Aorta (tissue), 5 donors: ENCODE measurements at places on chromosomes 4 and X. TPM values are rescaled to one million over a fixed set of nuclear protein-coding genes. Genes with fewer than 3 reads are reported as not detected.

Gene RAI2
- 24.9 TPM for total RNA-seq

Gene RHOXF2B
- not detected for total RNA-seq

Gene COX7B2
- total RNA-seq, result not detected

Gene AFM
- total RNA-seq, result not detected

Gene TLR3
- total RNA-seq, result 6.2 TPM

Gene GNPDA2
- 13.5 TPM for total RNA-seq

Gene NEXMIF
- 3.2 TPM for total RNA-seq

Gene RAB9B
- total RNA-seq, result 6.5 TPM

Gene CFAP97
- total RNA-seq, result 58.4 TPM

Gene KLHL13
- total RNA-seq, result 4.6 TPM

Gene GPRASP2
- 10.7 TPM for total RNA-seq

Gene ZXDA
- total RNA-seq, result 5.5 TPM

Gene PCDH10
- total RNA-seq, result 15.1 TPM

Gene RAB39B
- 0.52 TPM for total RNA-seq

Gene HPGDS
- total RNA-seq, result 5.7 TPM

DNA sequence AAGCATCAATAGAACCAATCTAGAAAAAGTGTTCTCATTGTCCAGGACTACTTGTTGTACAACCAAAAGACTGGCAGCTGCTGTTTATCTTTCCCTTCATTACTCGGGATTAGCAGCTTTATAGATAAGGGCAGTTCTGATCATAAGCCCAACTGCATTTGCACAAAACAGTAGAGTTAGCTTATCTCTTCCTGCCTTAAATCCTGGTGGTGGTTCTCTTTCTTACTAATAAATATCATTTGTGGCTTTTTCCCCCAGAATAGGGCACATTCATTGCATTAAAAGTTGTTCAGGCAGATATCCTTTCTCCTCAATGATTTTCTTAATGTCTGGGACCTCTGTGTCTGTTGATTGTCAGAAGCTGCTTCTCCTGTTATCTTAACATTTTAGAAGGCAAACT is 20.2 kb upstream of the RRAGB start:
- DNase-seq, result no peak

- DNase-seq, result peak; percentile 53
Measured at GRCh38 chr4:15963001-15963451, at the start of gene FGFBP2. Gene FGFBP2, minus strand, starts transcription at chr4:15963175. Its CDS starts 46 bp downstream, at chr4:15963129.

DNA sequence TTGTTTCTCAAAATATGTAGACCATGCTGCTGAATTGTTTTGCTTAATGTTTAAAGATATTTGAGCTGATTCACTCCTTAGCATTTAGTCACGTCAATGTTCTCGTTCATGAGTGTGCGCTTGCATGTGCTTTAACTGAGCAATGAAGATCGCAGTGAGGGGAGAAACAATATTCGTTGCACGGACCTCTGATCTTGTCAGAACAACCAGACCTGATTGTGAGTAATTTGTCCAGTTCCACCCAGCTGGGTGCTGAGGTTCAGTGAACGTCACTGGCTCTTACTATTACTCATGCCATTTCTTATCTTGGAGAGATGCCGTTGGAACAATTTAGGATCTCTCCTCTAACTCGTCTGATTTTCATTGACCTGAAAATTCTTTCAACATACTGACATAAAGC is 15.0 kb upstream of the PRKX start:
- DNase-seq, result no peak

- no peak for DNase-seq
Measured at GRCh38 chrX:65745427-65745826, 78.0 kb downstream of the MSN start.

DNA sequence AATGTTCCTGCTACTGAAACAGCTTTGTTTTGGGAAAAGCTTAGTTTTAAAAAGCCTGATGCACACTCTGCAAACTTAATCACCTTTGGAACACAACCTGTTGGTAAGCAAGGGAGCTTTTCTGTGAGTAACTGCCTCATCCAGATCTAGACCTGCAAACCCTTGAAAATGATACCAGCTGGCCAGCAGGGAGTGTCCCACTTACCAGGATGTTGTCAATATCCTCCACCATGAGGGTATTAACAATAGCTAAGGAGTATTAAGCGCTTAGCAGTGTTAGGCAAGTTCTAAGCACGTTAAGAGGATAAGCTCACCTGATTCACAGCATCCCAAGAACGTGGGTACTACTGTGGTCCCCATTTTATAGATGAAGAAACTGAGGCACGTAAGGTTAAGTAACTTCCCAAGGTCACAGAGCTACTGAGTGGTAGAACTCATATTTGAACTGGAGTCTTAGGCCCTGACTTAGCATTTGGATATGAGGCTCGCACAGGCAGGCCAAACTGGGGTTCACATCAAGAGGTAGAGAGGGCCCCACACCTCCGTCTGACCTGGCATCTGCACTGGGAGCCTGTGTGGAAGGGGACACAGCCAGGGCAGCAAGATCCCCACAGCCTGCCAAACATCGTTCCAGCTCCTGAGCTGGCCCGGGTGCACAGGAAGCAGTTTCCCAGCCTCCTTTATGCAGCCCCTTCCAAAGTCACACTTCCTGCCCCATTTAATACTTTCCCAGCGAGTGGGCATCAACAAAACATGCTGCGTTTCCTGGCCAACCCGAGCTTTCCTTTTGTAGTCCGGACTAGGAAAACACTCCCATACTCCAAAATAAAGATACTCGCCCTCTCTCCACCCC is 32.7 kb downstream of the IRF2 start:
- DNase-seq, result no peak

GRCh38 chr4:69124941-69125340 is 28.7 kb downstream of the UGT2B7 start:
- DNase-seq, result no peak

DNA sequence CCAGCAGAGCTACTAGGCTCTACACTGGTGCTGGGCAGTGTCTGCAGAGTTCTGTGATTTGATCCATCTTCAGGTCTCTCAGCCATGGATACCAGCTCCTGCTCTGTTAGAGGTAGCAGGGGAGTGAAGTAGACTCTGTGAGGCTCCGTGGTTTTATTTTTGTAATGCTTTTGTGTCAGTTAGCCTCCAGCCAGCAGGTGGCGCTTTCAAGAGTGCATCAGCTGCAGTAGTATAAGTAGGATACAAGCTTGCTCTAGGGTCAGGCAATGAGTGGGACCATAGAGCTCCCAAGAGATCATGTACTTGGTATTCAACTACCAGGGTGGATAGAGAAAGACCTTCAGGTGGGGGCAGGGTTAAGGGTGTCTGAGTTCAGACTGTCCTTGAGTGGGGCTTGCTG is 362.5 kb upstream of the TRAM1L1 start:
- DNase-seq, result no peak

GRCh38 chr4:44996276-44996845 is 270.0 kb upstream of the GNPDA2 start:
- no peak for DNase-seq

DNA sequence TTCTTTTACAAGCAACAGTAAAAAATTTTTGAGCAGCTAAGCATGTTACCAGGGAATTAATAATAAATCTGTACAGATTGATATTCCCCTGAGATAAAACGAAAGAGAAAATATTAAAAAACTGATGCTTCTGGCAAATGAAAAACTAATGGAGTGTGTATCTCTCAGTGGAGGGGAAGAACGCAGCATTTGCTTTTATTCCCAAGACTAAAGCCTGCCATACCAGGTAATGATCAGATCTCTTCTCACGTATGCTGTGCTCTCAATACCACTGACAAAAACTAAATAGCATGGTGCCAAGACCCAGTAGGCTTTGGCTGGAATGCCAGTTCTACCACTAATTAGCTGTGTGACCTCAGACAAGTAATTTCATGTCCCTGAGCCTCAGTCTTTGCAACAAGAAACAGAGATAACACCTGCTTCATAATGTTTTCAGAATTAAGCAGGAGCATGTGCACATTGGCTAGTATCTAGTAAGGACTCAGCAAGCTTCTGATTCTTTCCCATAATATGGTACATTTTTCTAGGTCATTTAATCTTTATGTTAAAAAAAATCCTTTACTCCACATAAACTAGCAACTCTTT is 179.6 kb downstream of the CENPC start:
- no peak for DNase-seq

DNA sequence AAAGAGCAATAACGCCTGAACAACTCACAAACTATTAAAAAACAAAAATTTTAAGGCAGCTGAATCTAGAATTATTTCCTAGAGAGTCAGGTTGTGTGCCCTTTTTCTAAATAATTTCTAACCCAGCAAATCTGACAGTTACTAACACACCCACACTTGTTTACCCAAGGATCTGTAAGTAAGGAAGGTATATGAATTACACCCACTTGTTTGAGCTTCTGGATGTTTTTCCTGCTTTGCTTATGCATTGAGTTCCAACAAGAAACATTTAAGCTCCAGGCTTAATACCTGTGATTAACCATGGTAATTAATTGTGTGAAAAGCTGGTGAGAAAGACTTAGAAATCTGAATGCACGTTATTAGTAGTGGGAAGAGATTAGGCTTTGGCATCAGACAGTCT is 1.5 kb downstream of the NIPAL1 start:
- no peak for DNase-seq

GRCh38 chr4:14631806-14632440 is 370.4 kb upstream of the CPEB2 start:
- DNase-seq, result no peak

- no peak for DNase-seq
Measured at GRCh38 chr4:18389115-18389514, 367.6 kb upstream of the LCORL start.

DNA sequence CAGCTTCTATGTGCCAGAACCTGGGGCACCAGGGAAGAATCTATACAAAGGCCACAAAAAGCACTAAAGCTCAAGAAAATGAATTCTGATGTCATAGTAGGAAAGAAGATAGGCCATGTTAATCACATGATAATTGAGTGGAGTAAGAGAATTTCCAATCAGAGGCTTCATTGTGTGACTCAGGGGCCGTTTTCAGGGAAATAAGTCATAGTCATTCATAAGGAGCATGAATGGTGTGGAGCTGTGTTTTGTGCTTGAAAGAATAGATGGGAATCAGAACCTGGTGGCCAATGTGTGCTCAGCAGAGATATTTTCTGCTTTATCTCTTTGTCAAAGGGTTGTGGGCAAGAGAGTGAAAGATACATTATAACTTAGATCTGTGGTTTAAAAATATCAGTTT is 102.4 kb upstream of the ZDHHC15 start:
- DNase-seq, result no peak

GRCh38 chr4:151489462-151490203 is 80.7 kb downstream of the FHIP1A start:
- DNase-seq, result no peak

DNA sequence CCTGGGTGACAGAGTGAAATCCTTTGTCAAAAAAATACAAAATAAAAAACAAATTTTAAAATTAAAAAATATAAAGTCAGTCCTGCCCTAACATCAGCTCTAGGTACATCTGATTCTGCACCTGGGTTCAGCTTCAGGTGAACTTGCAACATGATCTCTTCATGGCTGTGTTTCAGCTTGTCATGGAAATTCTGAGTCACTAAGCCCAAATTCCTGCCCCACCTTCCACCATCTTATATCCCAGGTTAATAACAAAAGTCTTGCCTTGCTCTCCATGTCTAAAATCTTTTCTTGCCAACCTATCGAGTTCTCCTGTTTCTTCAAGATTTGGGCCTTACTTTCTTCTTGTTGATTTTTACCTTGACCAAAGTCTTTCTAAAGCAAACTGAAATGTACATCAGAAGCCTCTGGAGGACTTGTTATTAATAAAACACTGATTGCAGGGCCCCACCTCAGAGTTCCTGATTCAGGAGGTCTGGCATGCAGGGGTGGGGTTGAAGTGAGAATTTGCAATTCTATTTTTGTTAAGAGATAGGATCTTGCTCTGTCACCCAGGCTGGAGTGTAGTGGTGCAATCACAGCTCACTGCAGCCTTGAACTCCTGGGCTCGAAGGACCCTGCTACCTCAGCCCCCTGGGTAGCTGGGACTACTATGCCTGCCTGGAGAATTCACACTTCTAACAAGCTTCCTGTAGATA is 125.8 kb upstream of the VCX3A start:
- no peak for DNase-seq

- no peak for DNase-seq
Measured at GRCh38 chr4:84814094-84814750, 152.3 kb downstream of the WDFY3 start.

DNA sequence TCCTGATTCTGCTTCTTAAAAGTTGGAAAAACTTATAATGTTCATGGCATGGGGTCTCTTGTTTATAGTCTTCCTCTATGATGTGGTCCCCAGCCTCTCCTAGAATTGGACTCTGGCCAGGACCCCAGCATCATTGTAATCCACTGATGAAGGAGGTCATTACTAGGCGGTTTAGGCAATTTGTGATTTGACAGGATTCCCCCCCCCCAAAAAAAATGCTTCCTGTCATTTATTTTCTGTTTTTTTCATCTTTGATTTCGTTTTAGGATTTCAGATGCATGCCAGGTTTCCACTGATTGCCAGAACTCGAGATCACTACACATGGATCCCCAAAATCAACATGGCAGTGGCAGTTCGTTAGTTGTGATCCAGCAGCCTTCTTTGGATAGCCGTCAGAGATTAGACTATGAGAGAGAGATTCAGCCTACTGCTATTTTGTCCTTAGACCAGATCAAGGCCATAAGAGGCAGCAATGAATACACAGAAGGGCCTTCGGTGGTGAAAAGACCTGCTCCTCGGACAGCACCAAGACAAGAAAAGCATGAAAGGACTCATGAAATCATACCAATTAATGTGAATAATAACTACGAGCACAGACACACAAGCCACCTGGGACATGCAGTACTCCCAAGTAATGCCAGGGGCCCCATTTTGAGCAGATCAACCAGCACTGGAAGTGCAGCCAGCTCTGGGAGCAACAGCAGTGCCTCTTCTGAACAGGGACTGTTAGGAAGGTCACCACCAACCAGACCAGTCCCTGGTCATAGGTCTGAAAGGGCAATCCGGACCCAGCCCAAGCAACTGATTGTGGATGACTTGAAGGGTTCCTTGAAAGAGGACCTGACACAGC is 4.9 kb downstream of the SPRY1 start:
- no peak for DNase-seq

GRCh38 chrX:1134976-1135375 is 77.5 kb downstream of the CRLF2 start:
- DNase-seq, result no peak

- no peak for DNase-seq
Measured at GRCh38 chr4:112170451-112170993, 25.3 kb downstream of the FAM241A start.
